Substantia nigra (tissue), 51 donors: ENCODE measurements at places on chromosomes 2 and 18.

- no peak for DNase-seq
Measured at GRCh38 chr2:165239230-165239629, at the start of gene SCN2A. SCN2A (plus strand) TSS chr2:165239414; CDS start chr2:165295824, 56,410 bp downstream.

- DNase-seq: no peak
Measured at GRCh38 chr2:138107288-138107687, 143.0 kb downstream of the HNMT start.

DNA sequence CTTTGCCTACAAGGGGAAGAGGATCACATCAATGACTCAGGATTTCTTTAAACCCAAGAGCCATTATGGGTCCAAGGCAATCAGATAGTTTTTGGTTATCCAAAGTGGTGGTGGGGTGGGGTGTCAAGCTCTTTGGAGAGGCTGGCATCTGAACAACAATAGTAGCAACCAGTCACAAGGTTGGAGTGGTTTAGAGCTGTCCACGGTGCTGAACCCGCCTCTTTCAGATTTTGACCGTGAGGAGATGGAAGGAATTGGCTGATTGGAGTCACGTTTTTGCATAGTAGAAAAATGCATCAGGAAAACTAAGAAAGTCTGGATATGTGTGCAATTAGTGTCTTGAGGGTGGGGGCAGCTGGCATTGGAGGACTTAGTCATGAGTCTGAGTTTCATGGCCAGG is 159.9 kb downstream of the LOXHD1 start:
- DNase-seq: peak; percentile 5

DNA sequence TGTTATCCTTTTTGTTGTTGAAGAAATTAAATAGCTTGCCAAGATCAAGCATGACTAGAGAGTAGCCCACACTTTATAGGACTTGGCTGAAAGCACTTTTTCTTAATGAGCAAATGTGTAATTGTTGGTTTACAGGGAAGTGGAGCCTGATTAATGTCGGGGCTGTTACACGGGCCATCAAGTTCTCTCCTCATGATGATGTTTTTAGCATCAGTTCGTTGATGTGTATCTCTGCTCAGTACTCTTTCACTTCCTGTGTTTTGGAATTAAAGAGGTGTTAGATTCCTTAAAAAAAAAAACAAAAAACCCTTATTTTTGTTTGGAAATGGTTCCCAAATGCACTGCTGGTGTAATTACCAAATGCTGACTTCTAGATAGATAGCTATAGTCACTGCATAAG is 114.2 kb downstream of the PTPRM start:
- DNase-seq: no peak

GRCh38 chr2:32812316-32812715 is 134.4 kb upstream of the LTBP1 start:
- no peak for DNase-seq

- no peak for DNase-seq
Measured at GRCh38 chr2:187369471-187369870, 78.6 kb downstream of the CALCRL start.

DNA sequence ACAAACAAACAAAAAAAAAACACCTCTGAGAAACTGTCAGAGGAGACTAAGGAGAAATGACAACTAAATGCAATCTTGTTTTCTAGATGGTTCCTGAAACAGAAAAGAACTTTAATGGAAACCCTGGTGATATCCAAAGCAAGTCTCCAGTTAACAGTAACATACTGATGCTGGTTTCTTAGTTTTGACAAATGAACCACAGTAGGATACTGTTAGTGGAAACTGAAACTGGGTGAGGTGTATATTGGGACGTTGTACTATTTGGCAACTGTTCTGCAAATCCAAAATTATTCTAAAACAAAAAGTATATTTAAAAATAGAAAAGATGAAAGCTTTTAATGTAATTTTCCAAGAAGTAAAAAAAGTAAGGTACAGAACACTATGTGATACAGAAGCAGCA is 11.4 kb downstream of the SESTD1 start:
- no peak for DNase-seq

DNA sequence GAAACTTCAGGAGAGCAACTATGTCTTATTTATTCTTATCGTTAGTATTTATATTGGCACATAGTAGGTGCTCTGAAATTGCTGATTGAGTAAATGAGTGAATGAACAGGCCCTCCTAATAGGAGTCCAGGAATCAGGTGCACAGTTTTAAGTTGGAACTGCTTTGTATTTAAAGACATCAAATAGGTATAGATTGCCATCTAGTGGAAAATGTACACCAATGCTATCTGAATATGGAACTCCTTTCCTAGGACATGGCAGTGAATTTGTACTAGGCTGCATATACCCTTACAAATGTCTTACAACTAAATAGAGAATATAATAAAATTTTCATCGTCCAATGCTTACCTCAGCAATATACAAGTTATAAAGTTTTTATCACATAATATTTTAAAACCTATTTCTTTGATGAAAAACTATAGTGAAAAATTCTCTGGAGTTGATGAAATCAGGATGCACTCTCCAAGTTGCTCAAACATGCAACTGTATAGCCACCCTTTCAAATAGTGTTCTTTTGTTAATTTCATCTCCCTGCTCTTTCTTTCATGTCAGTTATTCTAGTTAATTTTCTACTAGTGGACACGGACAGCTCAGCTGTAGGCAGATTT is 318.9 kb upstream of the SYT4 start:
- DNase-seq: no peak

DNA sequence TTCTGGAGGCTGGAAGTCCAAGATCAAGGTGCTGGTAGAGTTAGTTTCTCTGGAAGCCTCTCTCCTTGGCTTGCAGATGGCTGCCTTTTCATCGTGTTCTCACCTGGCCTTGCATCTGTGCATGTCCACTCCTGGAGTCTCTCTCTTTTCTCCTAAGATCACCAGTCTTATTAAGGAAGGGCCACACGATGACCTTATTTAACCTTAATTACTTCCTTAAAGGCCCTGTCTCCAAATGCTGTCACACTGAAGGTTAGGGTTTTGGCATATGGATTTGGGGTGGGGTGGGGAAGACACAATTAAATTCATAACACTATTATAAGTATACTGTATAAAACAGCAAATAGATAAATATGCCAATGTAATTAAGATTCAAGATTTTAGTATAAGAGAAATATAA is 402.4 kb upstream of the HS6ST1 start:
- no peak for DNase-seq

DNA sequence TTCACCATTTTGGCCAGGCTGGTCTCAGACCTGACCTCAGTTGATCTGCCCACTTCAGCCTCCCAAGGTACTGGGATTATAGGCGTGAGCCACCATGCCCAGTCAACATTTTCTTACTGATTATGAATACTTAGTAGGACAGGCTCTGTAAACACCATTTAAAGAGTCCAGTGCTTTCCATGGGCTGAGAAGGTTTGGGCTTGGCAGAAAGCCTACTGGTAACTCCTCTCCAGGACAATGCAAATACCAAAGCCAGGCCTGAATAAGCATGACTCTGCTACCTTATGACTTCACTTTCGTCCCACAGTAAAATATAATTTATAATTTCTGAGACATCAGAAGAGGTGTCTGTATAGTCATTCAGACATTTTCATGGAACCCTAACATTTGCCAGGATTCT is 60.2 kb upstream of the FAM117B start:
- no peak for DNase-seq

DNA sequence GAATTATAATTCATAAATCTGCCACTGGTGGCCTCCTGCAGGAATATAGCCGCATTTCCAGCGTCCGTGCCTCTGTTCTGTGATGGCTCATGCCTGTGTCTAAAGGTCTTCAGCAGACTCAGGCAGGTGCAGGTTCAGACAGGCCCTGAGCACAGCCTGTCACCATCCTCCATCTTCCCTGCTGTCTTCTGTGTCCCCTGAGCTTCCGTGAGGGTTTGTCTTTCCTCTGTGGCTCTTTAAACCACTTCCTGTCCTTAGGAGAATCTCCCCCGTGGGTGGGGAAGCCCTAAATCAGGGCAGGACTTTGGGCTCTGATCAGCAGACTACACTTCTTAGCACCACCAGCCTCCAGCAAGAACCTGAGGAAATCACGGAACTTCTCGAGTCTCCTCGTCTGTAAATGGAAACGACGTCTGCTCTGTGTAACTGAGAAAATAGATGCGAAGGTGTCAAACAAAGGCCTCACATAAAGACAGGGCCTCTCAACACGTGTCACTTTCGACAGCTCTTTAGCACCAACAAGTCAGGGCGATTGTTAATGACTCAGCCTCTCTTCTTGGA is 24.1 kb upstream of the NFATC1 start:
- DNase-seq: no peak

GRCh38 chr18:31454066-31454708 is 6.6 kb downstream of the DSG3 start:
- no peak for DNase-seq

DNA sequence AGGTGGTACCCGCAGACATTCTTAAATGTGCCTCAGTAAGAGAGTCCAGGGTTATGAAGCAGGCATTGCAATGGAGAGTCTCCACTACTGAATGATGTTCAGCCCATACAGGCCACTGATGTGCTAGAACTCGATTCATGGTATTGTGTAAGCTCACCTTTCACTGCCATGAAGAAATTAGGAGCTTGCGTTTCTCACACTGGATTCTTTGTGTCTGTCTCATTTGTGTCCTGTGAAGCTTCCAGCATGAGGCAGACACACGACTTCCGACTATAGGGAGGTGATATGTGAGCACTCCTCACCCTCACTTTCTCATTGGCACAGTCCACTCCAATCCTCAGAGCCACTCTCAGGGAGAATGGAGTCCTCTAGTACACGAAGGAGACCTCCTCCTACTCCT is 677.4 kb upstream of the RAB6C start:
- no peak for DNase-seq

- DNase-seq: no peak
Measured at GRCh38 chr2:173148520-173148919, 72.9 kb downstream of the MAP3K20 start.

DNA sequence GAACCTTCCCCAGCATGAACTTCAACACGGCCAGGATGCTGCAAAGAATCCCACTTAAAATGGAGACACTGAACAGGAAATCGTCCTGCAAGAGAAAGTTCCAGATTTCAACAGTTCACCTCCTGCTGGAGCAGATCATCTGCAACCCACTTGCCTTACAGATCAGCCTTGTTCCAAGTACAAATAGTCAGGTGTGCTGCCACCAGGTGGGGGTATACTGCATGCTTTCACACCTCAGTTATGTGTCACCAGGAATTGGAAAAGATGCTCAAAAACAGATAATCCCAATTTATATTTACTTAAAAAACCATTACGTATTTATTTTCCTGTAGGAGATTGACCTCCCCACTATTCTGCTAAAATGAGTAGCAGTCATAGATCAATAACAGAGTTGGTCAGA is 212.3 kb downstream of the MGAT5 start:
- DNase-seq: no peak

- DNase-seq: no peak
Measured at GRCh38 chr2:20589975-20590703, 60.8 kb downstream of the HS1BP3 start.

DNA sequence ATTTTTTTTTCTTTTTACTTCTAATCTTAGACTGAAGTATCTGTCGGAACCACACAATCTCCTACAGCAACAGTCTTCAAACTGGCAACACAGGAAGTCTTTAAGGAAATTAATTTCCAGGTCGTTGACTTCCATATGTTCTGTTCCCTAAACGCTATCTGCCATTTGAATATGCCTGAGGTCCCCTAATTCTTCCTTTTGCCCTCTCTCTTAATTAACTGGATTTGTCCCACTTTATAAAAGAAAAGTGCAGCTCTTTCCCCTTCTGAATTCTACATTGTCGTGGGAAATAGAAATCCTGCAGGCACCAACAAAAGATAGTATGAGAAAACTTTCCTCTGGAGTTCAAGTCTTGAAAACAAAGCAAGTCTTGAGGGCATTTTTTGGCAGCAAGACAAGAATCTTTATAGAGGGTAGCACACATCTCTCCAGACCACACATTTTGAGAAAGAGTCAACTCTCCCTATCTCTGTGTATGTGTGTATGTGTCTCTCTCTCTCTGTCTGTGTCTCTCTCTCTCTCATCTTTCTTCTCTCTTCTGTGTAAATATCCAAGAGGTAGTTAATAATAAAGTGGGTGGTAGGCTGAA is 879.8 kb downstream of the SOCS6 start:
- DNase-seq: no peak

GRCh38 chr2:216194013-216194412 is 84.9 kb downstream of the XRCC5 start:
- DNase-seq: no peak

DNA sequence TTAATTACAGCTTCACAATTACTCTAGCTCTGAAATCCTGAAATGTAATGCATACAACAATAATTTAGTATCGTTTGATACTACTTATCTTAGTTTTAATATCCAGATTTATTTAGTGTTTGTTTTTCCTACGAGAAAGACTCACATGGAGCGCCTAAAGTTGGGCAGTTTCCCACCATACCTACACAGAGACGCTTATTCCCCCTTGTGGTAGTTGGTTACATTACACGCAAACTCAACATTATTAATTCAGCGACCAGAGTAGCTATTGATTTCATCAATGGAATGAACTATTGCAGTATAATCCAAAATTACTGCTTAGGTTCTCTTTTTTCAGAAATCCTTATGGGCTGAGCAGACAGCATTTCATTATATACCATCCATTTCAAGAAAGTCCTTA is 164.0 kb upstream of the REG3G start:
- no peak for DNase-seq

GRCh38 chr2:232030229-232030628 is 68.7 kb downstream of the DIS3L2 start:
- DNase-seq: no peak

DNA sequence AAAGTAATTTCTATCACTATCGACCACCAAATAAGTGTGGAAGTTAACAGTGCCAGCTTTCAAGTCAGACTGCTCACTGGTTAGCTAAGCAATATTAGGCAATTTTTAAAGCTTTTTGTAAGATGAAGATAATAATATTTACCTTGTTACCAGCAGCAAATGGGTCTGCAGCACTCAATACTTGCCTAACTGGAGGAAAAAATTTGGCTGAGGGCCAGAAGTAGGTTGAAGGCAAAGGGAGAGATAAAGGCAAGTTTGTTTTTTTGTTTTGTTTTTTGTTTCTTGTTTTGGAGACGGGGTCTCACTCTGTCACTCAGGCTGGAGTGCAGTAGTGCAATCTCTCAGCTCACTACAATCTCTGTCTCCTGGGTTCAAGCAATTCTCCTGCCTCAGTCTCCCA is 675.9 kb downstream of the DPP10 start:
- DNase-seq: no peak

- no peak for DNase-seq
Measured at GRCh38 chr18:67117804-67118203, 398.7 kb downstream of the DSEL start.

- DNase-seq: no peak
Measured at GRCh38 chr18:25724997-25725396, 365.4 kb downstream of the SS18 start.

- DNase-seq: no peak
Measured at GRCh38 chr2:23624378-23624777, 239.4 kb downstream of the KLHL29 start.

GRCh38 chr2:102058293-102058833 is 66.6 kb downstream of the IL1R2 start:
- no peak for DNase-seq

DNA sequence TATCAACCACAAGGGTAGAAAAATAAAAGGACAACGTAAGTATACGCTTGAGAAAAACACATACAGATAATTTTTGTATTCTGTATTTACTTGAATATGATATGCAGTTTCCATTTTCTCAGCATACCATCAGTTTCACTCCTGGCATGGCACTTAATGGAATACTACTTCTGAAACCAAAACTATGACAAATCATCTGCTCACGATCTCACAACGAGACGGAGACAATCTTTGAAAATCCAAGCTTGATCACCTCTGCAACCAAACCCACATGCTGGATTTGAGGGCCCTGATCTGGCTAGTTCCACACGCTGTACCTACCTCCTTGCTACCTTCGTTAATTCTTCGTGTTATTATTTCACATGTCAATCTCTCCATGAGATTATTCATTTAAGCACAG is 387.6 kb downstream of the NBAS start:
- no peak for DNase-seq

GRCh38 chr2:96622544-96622943 is 15.6 kb downstream of the KANSL3 start:
- DNase-seq: no peak
